ENCODE measurements at places on chromosomes 5 and 9.

- DNase-seq = no peak
These were observed 233.0 kb downstream of the SGCD start for GRCh38 chr5:156560002-156560401.

DNA sequence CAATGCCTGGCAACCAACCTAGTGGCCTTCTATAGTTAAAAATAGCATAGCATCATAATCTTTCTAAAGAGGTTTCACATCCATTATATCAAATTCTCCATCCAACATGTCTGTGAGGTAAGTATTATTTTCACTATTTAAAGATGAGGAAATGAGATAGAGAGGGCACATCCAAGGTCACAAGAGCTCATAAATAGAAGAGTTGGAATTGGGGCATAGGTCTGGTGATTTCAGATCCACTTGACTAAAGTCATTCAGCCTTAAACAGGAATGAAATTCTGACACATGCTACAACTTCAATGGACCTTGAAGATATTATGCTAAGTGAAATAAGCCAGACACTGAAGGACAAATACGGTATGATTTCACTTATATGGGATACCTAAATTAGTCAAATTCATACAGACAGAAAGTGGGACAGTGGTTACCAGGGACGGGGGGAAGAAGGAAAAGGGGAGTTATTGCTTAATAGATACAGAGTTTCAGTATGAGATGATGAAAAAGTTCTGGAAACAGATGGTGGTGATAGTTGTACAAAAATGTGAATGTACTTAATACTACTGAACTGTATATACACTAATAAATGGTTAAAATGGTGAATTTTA is 259.6 kb upstream of the NR4A3 start:
- DNase-seq = no peak

DNA sequence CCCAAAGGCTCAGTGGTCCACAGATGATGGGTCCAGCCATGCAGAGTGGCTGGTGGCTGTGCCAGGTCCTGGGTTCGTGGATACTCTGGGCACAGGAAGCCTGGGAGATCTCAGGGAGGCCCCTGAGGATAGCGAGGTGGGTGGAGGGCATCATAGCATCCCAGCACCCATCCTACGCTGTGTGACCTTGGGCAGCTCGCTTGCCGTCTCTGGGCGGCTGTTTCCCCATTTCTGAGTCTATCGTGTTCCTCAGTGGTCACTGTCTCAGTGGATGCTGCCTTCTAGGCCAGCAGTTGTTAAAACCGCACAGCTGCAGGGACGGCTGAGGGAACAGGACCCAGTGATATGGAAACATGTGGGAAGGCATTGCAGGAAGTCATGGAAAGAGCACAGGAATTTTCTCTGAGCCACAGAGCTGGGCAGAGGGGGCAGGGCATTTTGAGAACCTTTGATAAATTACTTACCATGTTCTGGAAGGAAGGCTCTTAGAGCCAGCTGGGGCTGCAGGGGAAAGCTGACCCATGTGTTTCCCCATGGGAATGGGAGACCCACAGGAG is 86.4 kb upstream of the COL5A1 start:
- DNase-seq = no peak

GRCh38 chr9:124359855-124360678 is 55.2 kb downstream of the PSMB7 start:
- no peak for DNase-seq

DNA sequence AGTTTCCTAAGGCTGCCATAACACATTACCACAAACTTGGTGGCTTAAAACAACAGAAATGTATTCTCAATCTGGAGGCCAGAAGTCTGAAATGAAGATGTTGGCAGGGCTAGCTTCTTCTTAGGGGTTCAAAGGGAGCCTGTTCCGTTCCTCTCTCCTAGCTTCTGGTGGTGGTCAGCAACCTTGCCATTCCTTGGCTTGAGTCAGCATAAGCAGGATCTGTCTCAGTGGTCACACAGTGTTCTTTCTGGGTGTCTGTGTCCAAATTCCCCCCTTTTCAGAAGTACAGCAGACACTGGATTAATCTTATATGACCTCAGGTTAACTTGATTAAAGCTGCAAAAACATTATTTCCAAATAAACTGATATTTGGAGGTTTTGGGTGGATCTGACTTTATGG is 2.1 kb upstream of the OSMR start:
- no peak for DNase-seq

GRCh38 chr9:35962126-35962906 is 4.4 kb upstream of the OR2S2 start:
- no peak for DNase-seq

DNA sequence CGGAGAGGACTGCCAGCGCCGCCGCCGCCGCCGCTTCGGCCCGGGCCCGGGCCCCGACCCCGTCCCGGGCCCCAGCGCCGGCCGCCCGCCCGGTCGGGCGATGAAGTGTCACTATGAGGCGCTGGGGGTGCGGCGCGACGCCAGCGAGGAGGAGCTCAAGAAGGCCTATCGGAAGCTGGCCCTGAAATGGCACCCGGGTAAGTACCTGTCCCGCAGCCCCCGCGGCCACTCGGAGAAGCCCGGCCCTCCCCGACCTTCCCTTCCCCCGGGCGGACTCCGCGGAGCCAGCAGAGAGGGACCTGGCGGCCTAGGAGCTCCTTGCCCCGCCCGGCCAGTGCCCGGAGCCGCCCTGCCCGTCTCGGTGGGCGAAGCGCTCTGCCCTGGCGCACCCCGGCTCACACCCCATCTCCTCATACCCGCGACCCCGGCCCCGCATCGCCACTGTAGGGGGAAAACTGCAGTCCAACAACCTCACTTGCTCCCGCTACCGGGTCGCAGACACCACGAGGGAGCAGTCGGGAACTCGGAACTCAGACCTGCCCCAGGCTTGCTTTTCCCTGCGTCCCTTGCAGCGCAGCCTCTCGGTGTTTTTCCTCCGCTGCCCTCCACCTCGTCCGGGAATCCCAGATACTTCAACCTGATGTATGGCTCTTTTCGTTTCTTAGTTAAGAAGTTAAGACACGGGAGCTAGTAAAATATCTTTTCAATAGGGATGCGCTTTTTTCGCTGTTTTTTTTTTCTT is 532 bp downstream of the DNAJC21 start:
- DNase-seq = peak; percentile 78

DNA sequence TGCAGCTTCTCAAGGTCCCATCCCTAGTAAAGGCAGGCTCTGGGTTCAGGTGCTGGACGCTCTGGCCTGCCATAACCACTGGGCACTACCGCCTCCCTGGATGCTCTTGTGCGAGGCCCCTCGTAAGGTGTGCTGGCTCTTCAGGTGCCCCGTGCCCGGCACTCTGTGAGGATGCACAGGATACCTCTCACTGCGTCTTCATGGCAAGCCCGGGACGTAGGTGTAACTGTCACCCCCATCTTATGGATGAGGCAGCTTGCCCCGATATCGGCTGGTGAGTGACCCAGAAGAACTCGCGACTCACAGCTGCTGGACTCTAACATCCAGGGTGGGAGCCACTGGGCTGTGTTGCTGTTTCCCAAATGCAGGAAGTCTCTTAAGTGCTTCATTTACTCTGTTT is 79.0 kb downstream of the GTF3C4 start:
- DNase-seq = no peak
